ENCODE measurements at places on chromosomes 1 and 21. TPM values are rescaled to one million over a fixed set of nuclear protein-coding genes. Genes with fewer than 3 reads are reported as not detected.

GRCh38 chr21:45075596-45076244, 1.3 kb downstream of the ADARB1 start:
- no peak for DNase-seq

RGS16 gene
- polyA plus RNA-seq = 0.86 TPM

- DNase-seq = no peak
Observed at GRCh38 chr1:27604579-27605299, 795 bp upstream of the AHDC1 start.

SPOCD1 gene
- 0.05 TPM for polyA plus RNA-seq

DNA sequence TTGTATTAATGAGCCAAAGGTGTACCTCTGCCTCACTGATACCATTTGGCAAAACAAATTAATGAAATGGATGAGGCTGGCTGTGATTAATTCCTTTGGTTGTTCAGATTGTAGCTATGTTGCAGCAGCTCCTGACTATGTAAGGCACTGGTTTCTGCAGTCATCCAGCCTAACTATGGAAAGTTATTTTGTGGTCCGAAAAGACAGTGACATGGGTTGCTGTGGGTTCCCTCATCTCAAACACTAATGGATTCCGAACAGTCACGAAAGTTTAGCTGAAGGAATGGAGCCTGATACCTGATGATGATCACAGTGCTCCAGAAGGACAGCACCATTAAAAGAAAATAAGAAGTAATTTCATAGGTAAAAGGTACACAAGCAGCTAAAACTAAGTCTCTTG, 42.6 kb downstream of the WASF2 start:
- no peak for DNase-seq

DNA sequence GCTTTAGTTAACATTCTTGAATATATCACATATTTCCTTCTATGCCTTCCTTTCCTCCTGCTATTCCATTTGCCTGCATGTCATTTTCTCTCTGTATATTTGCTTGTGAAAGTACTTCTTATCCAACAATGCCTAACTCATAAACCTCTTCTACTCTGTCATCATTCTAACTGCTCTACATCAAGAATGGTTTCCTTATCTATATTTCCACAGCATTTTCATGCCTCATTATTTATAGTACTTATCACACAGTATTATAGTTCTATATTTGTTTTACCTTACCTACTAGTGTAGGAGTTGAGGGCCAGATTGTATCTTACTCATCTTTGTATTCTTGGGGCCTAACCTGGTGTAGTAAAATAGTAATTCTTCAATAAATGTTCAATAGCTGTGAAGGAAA, 91.5 kb downstream of the ZMYM4 start:
- no peak for DNase-seq

GRCh38 chr21:41491412-41491811, 16.5 kb downstream of the TMPRSS2 start:
- DNase-seq = no peak

GRCh38 chr1:31905093-31905509, 33.1 kb downstream of the PTP4A2 start:
- DNase-seq = no peak

- no peak for DNase-seq
Observed at GRCh38 chr1:51019811-51020210, 49.8 kb downstream of the CDKN2C start.

DNA sequence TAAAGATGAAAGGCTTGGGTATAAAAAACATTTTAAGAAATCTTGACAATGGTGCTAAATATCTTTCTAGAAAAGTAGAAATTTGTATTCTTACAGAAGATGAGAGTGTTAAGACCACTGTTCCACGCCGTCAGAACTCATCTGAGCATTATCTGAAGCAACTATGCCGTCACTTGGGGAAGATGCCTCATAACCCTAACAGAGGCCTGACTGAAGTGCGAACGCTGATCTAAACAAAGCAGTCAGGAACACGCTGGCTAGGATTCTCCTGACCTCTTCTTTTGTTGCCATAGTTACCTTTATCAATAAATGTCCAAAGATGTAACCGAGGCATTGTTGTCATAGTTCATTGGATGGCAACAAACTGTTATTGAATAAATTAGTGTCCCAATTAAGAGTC, 612.4 kb downstream of the LTN1 start:
- no peak for DNase-seq

GRCh38 chr1:61486783-61487536, 238.0 kb downstream of the TM2D1 start:
- no peak for DNase-seq

DNA sequence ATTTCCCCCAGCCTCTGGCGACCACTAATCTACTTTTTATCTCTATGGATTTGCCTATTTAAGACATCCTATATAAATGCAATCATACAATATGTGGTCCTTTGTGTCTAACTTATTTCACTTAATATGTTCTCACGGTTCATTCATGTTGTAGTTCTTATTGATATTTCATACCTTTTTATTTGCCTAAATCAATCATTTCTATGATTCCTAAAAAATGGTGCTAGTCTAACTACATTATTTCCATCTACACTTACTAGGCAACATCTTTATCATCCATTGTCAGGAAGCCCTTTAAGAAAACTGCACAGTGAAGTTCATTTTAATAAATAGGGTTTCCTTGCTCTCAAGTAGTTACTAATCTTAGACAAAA, 380 bp upstream of the FBXO28 start:
- no peak for DNase-seq

OPTC gene
- polyA plus RNA-seq = not detected

DNA sequence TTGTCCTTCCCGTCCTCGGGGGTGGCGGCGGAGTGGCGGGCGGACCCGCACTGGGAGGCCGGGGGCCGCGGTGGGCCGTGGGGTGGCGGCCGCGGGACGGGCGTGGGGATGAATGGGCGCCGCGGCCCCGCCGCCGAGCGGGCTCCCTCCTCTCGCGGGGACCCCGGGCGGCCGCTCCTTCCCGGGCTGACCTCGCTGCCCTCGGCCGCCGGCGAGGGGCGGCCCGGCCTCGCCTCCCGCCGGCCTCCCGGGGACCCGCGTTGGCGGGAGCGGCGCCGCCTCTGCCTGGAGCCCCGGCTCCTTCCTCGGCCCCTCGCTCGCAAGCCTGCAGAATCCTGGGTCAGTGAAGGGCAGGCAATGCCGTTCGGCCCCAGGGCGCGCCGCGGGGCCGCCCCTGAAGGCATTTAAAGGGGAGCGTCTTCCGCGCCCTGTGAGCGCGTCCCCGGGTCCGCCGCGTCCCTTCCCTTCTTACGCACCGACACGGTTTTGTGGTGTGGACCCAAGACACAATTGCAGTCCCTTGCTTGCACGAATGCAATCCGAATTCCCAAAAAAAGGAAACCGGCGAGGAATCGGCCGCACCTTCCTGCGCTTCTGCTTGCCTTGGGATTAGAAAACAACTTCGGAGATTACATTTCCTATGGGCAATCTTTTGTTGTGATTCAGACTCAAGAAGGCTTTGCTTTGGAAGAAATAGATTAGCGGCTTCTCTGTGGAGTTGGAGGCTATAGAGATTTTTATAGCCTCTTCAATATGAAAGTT, 776 bp downstream of the ITSN1 start:
- peak; percentile 43 for DNase-seq

TAS1R1 gene
- 0.04 TPM for polyA plus RNA-seq

- no peak for DNase-seq
Observed at GRCh38 chr1:46686255-46686654, 14.6 kb downstream of the TEX38 start.

LCE1D gene
- not detected for polyA plus RNA-seq

- no peak for DNase-seq
Observed at GRCh38 chr1:9957726-9958125, 14.5 kb downstream of the NMNAT1 start.

GRCh38 chr1:54565113-54565501, 17.1 kb downstream of the ACOT11 start:
- DNase-seq = no peak

DNA sequence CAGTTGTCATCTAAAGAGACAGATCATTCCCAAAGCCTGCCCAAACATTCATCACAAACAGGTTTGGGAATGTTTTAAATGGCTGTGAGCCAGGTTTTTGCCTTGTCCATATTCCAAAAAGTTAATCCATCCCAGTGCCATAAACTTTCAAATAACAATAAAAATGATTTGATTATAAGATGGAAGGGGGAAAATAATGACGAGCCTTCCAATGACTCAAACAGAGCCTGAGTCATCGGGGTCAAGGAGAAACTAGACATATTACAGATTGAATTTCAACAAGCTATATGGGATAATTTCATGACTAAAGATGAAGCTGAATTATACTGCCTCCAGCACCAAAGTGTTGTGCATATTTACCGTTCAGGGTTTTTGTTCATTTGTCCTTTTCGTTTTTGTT, 195.8 kb upstream of the PKN2 start:
- no peak for DNase-seq

- no peak for DNase-seq
Observed at GRCh38 chr1:40838980-40839942, 22.9 kb downstream of the CITED4 start.

- DNase-seq = no peak
Observed at GRCh38 chr1:55654750-55655149, 439.6 kb upstream of the USP24 start.

DNA sequence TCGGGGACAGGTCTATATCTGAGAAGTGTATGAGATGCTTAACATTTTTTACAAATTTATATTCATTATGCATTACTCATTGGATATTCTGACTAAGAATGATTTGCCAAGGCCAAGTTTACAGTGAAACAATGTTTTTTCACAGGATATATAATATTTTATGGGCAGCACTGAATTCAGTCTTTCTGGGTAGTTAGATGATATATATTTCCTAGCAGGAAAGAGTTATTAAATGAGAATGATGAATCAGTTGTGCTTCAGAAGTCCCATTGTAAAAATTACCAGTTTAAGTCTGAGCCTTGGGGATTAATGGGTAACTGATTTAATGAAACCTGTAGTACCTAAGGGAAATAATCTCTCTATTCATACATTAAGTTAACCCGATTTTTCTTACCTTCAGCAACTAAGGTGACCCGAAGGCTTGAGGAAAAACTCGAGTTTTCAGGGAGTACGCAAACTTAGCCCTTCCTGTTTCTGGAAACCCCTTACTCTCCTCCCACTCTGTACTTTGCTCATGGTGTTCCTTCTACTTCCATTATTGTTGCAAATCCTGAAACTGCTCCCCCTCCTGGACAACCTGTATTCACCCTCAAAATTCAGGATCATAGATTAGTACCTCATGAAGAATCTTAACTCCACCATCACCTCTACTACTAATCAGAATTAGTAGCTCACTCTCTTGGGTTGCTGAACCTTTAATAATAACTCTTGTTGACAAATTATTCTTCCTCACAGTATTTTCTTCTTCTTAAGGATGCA, 135.1 kb downstream of the AK5 start:
- no peak for DNase-seq

WNT4 gene
- polyA plus RNA-seq = 1.7 TPM

DNA sequence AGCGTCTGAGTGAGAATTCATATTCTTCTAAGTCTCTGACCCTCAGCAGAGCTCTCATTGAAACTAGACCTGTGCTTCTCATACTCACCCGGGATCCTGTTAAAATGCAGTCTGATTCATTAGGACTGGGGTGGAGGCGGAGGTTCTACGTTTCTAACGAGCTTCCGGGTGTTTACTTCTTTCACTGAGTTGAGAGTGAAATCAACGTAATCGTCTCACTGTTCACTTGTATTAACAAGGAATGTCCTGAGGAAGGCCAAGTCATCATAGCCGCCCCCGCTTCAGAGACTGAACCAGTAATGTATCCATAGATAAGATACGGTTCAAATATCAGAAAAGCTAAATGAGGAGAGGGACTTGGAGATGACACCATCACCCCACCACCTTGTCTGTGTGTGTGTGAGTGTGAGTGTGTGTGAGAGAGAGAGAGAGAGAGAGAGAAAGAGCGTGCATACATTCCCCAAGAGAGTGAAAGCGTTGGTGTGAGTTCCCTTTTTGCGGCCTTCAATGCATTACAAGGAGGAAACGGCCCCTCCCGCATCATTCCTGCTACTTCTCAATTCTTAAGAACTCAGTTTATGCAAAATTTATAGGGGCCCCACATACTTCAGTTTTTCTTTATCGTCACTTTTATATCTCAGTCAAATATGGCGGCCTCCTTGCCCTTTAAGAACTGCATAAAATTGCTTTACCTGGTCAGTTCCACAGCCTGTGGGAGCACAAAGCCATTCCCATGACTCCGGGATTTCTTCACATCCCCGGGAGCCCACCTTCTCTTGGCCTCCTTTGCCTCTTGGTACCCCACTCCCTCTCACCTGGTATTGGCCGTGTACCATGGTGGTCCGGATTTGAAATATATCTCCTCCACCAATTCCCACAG, 19.8 kb downstream of the KMO start:
- peak; percentile 20 for DNase-seq

GRCh38 chr21:46255166-46255565, 26.6 kb upstream of the LSS start:
- no peak for DNase-seq

CLCA4 gene
- polyA plus RNA-seq = 0.04 TPM

- no peak for DNase-seq
Observed at GRCh38 chr1:210467440-210468043, 138.8 kb downstream of the HHAT start.

DNA sequence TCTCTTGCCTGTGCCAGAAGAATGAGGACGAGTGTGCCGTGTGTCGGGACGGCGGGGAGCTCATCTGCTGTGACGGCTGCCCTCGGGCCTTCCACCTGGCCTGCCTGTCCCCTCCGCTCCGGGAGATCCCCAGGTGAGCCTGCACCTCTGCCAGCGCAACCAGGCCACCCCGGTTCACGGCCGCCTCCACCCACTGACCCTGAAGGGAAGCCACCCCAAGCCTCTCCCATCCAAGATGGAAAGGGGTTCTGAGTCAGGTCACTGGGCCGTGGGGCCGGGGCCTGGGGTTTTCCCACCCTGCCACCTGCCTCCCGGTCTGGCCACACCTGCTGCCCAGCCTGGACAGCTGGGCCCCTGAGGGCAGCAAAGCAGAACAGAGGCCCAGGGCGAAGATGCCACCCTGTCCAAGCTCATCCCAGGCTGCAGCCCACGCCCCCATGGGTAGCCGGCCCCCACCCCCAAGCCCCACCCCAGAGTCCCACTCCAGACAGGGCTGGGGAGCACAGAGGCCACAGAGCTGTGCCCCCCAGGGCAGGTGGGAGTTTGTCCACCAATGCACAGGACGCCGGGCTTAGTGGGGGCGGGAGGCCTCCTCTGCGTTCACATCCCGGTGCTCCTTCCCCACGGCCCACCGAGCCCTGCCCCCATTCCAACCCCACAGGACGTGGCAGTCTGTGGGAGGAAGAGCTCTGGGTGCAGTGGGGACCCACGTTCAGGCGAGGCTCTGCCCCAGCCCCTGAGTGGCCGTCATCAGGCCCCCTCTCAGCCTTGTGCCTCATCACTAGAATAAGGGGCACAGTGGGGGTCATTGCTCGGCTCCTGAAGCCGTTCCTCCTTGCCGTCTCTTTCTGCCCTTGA, 5.6 kb downstream of the AIRE start:
- DNase-seq = peak; percentile 7

DNA sequence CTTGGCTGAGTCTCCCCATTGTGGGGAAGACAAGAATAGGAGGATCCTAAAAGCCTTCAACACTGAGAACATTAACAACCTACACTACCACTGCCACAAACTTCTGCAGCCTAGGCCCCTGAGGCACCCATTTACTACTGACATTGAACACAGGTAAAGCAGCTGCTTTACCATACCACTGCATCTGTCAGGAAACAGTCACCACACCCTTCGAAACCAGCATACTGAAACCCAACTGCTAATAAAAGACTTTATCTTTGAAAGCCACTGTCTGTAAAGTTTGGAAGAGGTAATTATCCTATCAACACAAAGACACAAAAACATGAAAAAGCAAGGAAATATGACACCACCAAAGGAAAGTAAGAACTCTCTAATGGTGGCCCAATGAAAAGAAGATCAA, 7.4 kb downstream of the IFNAR1 start:
- no peak for DNase-seq

Data from psoas muscle (tissue), 8 donors.